T-helper 17 cell (primary cell): ENCODE measurements at places on chromosomes 1 and 21. TPM values are rescaled to one million over a fixed set of nuclear protein-coding genes. Genes with fewer than 3 reads are reported as not detected.

DNA sequence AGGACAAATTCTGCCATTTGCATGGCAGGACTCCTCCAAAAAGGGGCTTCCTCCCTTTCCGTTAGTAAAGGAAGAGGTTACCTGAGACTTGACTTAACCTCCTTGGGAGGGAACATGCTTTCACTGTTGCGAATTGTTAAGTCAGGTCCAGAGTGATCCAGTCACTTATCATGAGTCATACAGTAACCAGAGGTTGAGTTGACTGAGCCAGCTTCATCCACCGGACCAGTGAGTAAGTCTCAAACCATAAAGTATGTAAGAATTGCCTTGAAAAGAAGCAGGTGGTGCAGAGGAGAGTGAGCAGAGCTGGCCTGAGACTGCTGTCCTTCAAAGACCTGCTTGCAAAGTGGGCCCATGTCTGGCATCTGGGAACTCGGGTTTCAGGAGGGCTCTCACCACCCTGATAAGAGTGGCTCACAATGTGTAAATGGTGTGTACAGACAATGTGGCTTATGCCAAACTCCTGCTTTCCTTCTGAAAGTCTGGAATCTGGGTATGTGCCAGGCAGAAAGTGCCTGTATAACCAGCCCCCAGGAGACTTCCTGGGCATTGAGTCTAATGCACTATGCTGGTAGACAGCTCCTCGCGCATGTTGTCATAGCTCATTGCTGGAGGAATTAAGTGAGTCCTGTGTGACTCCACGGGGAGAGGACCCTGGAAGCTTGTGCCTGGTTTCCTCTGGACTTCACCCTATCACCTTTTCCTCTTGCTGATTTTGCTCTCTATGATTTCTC is 84.3 kb upstream of the KLHDC7A start:
- DNase-seq, result no peak

DNA sequence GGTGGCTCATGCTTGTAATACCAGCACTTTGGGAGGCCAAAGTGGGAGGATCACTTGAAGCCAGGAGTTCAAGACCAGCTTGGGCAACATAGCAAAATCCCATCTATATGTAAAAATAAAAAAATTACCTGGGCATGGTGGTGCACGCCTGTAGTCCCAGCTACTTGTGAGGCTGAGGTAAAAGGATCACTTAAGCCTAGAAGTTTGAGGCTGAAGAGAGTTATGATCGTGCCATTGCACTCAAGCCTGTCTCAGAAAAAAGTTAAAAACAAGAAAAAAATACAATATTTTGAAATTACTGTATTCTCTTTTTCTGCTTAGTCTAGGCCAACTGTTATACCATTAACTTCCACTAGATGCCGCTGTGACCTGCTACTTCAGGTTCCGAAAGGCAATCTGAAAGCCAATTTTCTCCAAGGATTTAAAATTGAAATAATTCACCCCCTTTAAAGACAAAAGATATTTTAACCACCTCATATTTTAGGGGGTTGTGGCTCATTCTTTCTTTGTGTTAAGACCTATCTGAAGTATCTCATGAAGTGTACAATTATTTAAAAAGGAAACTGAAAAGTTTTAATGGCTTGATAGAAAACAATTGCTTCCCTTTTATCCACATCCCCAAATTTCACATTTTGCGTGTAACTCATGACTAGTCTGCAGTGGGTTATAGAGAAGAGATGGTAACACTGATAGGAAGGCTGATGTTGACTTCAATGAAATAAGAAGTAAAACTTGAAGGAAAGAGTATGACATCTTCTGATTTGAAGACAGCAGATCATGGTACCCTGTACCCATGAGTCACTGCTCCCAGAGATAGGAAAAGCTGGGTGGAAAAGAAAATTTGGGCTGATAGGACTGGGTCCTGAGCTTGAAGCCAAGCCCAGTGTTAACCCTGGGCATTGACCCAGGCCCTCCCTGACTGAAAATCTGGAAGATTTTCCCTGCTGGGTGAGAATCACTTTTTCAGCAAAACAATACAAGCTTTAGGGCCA is 24.4 kb upstream of the CLDN14 start:
- no peak for DNase-seq

The FBXO42 gene
- total RNA-seq, result 17.4 TPM

The ARHGAP30 gene
- 156 TPM for total RNA-seq

The ETS2 gene
- 8.1 TPM for total RNA-seq

The NCAM2 gene
- total RNA-seq, result not detected

The MSH4 gene
- 0.26 TPM for total RNA-seq

DNA sequence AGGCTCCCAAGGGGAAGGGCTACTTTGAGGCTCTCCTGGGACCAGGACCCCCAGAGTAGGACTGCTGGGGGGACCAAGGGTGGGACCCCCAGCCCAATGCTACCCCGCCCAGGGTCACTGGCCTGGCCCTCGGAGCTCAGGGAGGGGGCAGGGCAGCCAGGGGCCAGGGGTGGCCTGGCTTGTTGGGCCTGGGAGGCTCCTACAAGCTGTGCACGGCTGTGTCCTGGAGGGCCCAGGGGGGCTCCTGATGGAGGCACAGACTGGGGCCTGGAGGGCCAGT is 2.2 kb downstream of the HES4 start:
- no peak for DNase-seq

DNA sequence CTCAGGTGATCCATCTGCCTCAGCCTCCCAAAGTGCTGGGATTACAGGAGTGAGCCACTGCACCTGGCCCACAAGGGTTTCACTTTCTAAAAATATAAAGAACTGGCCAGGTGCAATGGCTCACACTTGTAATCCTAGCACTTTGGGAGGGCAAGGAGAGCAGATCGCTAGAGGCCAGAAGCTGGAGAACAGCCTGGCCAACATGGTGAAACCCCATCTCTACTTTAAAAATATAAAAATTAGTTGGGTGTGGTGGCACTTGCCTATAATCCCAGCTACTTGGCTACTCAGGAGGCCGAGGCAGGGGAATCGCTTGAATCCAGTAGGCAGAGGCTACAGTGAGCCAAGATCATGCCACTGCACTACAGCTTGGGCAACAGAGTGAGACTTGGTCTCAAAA is 25.7 kb downstream of the MRPL39 start:
- no peak for DNase-seq

GRCh38 chr1:15304708-15305467 is 57.9 kb downstream of the FHAD1 start:
- peak; percentile 30 for DNase-seq

GRCh38 chr1:25106352-25106751 is 126.0 kb downstream of the SYF2 start:
- no peak for DNase-seq

The CTSE gene
- total RNA-seq, result not detected

DNA sequence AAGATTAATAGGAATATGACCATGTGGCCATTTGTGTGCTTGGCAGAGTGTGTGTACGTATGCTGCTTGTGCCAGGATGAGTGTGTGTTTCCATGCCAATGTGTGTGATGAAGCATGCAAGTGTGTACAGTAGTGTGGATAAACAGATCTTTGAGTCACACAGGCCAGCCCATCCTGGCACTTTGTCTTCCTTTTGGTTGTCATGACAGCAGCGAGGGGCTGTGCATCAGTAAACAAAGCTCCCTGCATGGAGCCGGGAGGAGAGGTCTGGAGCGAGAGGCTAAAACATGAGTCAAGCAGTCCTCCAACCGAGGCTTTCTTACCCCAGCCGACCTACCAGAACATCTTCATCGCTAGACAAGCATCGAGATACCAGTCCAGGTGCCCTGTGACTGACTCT is 221.2 kb downstream of the CACNA1E start:
- no peak for DNase-seq

- DNase-seq, result no peak
Observed at GRCh38 chr1:5999711-6000443, 7.7 kb upstream of the NPHP4 start.

The OR6K3 gene
- not detected for total RNA-seq

- DNase-seq, result no peak
Observed at GRCh38 chr1:3914331-3914851, 14.3 kb upstream of the C1orf174 start.

- no peak for DNase-seq
Observed at GRCh38 chr1:228983661-228984060, 248.4 kb downstream of the RHOU start.

The C2CD4D gene
- 1.9 TPM for total RNA-seq

GRCh38 chr1:84259989-84260388 is 41.5 kb upstream of the SAMD13 start:
- DNase-seq, result no peak

The TRABD2B gene
- not detected for total RNA-seq

- no peak for DNase-seq
Observed at GRCh38 chr1:36455386-36455785, 5.1 kb upstream of the OSCP1 start.

The CNTN2 gene
- total RNA-seq, result not detected

DNA sequence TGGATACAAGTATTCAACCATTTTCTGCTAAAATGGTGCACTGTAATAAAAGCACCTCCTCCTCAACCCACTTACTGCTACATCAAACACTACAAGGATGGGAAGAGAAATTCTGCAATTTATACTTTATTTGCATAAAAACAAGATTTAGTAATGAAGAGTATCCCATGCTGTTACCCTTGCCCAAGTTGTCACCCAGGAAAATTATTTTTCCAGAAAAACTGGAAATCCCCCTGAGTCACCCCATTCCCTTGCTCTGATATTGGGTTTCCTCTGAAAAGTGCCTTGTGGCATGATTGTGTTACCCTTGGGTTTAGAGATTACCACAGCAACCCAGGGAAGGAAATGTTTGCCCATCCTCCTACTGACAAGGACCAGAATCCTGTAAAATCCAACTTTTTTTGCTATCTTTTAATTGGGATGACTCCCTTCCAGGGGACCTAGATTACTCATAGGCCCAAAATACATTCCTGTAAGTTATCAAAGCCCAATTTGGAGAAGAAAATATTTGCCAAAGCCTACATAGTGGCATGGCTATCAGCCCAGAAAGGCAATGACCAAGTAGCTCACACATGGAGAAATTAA is 16.5 kb upstream of the ZC3H11B start:
- no peak for DNase-seq

The XCL1 gene
- total RNA-seq, result not detected

GRCh38 chr1:16924216-16924918 is 2.6 kb downstream of the CROCC start:
- no peak for DNase-seq

The HMCN1 gene
- 0.05 TPM for total RNA-seq

The CYP4X1 gene
- not detected for total RNA-seq

GRCh38 chr1:93909146-93910050 is at the start of gene GCLM:
Gene GCLM (minus strand): TSS chr1:93909430. CDS start chr1:93909163, 267 bp downstream.
- peak; percentile 95 for DNase-seq

The SPATA6 gene
- total RNA-seq, result 5.6 TPM

- no peak for DNase-seq
Observed at GRCh38 chr1:87115891-87116290, 201.5 kb downstream of the HS2ST1 start.

The CLCA4 gene
- not detected for total RNA-seq

The MROH9 gene
- total RNA-seq, result not detected

GRCh38 chr1:175317779-175318178 is 125.2 kb upstream of the KIAA0040 start:
- no peak for DNase-seq

The YOD1 gene
- 8.3 TPM for total RNA-seq

DNA sequence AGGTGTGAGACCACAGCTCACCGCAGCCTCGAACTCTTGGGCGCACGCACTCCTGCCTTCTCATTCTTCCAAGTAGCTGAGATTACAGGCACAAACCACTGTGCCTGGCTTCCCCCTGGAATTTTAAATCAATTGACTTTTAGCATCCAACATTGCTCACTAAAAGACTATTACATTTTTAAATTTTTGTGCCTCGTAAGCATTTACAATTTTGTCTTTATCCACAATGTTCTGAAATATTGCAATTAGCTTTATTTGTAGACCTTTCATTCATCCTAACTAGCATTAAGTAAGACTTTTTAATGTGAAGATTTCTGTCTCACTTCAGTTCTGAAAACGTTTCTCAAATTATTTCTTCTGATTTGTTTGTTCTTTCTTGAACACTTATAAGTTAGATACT is 122.9 kb downstream of the HFM1 start:
- no peak for DNase-seq

DNA sequence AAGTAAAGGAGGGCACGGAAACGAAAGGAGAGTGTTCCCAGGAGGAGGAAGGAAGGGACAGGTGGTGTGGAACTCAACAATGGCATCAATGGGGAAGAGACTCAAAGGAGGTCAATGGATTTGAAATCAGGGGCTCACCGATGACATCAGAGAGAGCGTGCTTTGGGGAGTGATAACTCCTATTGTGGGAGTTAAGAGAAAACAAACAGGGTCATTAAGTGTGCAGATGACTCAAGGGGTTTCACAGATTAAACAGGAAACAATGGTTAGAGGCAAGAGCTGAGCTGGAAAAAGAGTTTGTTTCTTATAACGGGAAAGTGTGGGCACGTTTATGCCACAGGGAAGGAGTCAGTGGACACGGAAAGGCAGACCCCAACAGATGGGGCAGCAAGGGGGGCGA is 629.1 kb downstream of the SMYD3 start:
- DNase-seq, result no peak

The COL9A2 gene
- 2.6 TPM for total RNA-seq

DNA sequence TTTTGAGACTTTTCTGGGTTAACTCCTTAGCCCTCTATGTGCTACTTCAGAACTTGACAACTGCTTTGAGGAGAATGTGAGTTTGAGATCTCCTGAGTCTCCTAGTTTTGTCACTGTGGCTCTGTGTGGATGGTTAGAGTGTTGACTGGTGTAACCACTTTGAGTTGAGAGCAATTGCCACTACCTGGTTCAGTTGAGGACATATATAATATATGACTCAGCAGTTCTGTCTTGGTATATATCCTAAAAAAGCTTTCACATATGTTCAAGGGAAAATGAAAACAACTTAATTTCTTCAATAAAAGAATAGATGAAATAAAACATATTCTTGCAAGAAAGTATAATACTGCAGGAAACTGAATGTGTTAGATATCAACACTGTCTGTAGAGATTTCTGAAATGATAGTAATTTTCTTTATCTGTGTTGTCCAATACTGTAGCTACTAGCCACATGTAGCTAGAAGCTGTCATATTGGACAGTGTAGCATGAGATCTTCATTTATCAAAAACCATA is 96.7 kb upstream of the QSOX1 start:
- no peak for DNase-seq

DNA sequence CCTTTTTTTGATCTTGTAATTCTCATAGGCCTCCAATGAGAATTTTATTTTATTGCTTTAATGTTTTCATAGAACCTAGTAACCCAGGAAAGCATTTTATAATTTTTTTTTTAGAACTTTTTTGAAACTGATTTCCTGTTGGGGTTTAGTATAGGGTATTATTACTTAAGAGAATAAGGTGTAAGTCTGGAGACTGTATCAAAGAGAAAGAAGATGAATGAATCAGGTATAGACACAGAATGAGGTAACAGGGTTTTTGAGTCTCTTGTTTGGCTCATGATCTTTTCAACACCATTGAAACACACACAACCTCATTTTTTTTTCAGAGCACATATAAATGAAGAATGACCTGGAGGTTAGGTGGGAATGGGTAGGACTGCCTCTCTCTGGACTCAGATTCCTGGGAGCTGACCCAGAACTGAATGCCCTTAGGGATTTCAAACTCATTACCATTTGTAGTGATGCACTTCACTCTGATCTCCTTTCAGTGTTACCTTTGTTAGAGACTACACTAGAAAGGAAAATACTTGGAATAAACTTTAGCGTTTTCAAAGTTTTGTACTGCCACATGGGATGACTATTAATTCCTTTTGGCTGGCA is 51.0 kb downstream of the EPB41 start:
- no peak for DNase-seq

The FMO5 gene
- 1.7 TPM for total RNA-seq
